ENCODE measurements at places on chromosomes 2 and 18.
A peak's percentile ranks its signal among the peaks of the same experiment; 100 is the strongest.

DNA sequence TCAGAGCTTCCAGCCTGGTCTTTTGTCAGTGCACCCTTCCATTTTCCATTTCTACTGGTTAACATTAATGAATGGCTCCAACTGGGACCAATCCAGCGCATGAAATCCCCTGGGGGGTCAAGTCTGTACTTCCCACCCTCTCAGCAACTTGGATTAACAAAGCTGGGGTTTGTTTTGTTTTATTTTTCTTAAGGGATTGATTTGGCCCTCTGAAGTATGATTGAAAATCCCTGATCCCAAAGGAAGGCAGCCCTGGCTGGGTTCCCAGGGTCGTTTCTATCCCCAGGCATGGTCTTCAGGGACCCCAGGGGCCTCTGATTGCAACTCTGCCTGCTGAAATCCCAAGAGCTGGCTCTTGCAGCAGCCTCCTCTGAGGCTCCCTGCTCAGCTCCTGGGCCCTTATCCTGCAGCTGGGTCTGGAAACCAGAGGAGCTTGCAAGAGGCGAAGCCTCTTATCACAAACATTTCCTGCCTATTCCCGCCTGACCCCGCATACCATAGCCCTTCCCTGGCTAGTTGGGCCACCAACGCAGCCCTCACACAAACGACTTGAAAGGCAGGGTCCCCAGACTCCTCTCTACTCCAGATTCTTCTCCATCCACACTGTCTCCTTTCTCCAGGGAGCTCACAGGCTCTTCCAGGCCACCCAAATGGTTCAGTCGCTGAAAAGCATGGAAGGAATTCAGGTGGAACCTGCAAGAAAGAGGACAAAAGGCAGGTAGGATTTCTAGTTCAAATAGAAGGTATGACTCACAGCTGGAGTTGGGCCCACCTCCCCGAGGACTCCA lies 109.7 kb upstream of the PKDCC start:
- DNase-seq: no peak

- DNase-seq: no peak
These were observed 145.8 kb downstream of the MCFD2 start for GRCh38 chr2:46769809-46770208.

DNA sequence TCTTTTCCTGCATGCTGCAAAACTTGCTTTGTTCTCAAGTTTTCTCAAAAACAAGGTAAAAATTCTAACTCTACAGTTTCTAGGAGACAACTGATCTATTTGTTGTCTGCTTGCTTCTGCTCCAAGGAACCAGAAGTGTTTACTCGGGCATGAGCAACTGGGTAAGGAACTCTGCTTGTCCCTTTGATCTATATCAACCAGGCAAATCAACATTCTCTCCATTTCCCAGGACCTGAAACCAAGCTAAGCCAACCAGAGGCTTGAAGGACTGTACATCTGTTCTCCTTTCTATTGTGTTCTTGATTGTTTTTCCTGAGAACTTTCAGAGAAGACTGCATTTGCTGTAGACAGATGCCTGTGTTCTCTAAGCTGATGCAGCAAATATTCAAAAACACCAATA lies 335.0 kb upstream of the KCNH7 start:
- DNase-seq: no peak

DNA sequence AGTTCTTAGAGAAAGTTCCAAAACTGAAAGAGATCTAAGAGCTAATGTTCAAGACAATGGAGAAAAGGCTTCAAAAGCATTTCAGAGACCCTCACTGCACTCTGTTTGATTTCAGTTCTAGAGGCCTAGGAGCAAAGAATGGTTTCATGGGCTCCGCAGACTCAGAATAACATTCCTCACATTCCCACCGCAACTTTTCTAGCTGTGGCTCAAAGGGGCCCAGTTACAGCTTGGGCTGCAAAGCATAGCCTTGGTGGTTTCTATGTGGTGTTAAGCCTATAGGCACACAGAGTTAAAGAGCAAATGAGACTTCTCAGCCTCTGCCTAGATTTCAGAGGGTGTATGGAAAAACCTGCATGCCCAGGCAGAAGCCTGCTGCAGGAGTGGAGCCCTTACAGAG lies 73.0 kb downstream of the FSIP2 start:
- DNase-seq: no peak

- DNase-seq: no peak
These were observed 5.8 kb downstream of the ITGA6 start for GRCh38 chr2:172433144-172433543.

DNA sequence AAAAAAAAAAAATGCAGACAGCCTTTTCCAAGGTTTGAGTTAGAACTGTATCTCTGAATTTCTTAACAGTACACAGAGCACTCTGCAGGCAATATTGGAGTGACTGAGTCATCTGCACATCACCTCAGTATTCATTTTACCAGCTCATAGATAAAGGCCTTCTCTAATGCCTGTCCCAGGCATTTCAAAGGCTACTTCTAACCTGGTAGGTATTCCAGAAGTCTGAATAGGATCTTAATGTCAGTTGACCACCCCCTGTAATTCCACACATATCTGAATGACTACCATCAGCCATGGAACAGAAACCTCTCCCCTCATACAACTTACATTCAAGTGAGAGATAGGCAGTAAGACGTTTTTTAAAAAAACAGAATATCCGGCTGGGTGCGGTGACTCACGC lies 9.0 kb downstream of the METTL21A start:
- no peak for DNase-seq

GRCh38 chr18:44579028-44579702 lies 101.5 kb upstream of the SETBP1 start:
- no peak for DNase-seq

DNA sequence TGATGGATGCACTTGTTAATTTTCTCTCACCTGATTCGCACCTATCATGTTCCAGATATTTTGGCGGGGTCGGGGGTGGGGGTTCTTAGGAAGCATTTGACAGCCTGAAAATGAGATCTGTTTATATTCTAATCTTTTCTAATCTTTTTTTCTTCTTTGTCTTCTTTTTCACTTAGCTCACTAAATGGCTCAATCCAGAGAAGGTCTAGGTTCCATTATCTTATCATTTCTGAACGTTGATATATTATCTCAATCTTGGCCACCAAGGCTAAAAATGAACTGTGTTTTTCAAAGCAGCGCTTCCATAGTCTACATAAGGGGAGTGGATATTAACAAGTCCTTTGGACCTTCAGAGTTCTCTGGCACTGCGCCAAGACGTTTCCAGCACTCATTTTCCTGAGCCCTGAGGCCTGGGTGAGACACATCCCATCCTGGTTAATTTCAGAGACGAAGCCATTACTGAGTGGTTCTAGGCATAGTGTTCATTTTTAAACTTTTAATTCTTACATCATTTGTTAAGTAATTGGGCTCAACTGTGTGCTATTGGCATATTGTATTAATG lies 229.0 kb downstream of the SOX11 start:
- DNase-seq: no peak

DNA sequence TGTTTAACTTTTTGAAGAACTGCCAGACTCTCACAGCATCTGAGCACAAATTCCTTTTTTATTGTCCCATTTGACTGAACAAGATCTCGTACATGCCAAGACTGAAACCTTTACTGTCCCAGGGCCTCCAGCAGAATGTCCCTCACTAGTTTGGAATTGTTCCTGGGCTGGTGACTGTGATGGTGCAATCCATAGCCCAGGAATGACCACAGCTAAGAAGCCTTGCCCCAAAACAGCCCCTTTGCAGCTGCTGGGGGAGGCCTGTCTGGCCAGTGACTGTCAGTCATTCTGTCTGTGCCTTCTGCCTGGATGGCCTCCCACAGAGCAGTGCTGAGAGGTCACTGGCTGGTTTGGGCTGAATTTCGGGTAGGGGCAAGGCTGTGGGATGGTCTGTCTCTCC lies 184.5 kb upstream of the MSH6 start:
- no peak for DNase-seq

DNA sequence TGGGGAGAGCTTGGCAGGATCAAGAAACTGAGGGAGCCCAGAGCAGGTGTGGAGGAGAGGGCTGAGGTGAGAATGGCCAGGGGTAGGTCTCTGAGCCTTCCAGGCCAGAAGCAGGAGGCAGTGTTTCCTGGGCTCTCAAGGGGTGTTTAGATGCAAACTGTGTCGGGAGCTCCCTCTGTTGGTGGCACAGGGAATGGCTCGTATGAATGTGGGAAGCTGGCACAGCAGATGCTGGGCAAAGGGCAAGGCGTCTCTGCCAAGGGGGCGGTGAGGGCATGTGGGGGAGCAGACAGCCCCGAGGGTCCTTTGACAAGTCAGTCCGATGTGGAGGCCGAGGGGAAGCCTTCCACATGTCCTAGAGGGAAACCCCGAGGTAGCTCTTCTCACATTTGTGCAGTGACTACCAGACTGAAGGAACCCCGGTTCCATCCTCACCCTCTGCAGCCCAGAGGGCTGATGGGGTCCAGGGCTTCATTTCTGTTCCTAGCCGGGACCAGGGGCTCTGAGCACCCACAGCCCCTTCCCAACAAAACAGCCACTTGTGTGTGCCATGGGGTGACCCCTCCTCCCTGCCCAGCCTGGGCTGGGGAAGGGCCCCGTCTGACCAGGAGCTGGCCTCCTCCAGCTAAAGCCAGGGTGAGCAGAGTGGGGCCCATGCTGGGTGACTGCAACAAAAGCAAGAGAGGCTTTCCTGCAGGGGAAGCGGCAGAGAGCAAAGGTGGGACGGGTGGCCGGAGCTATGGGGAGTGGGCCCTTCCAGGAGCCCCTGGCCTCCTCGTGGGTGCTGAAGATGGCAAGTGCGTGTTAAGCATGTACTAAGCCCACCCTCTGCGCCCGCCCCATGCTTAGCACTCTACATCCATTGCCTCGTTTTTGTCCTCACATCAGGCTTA lies 103.4 kb downstream of the SEPTIN10 start:
- DNase-seq: peak; percentile 43

GRCh38 chr2:55395724-55396605 lies 23.7 kb downstream of the CCDC88A start:
- no peak for DNase-seq

GRCh38 chr2:187383043-187383800 lies 64.8 kb downstream of the CALCRL start:
- DNase-seq: no peak
